ENCODE measurements at places on chromosomes 12 and 14.

GRCh38 chr14:91753501-91754128 lies 21.7 kb upstream of the CATSPERB start:
- no peak for DNase-seq

GRCh38 chr12:103833095-103833775 lies 7.8 kb downstream of the NT5DC3 start:
- peak; percentile 58 for DNase-seq

GRCh38 chr12:117853600-117853999 lies 115.2 kb downstream of the KSR2 start:
- DNase-seq: no peak

- no peak for DNase-seq
These were observed 82.6 kb upstream of the GTF2A1 start for GRCh38 chr14:81303258-81303935.

GRCh38 chr12:106362971-106363370 lies 5.4 kb downstream of the POLR3B start:
- DNase-seq: no peak

DNA sequence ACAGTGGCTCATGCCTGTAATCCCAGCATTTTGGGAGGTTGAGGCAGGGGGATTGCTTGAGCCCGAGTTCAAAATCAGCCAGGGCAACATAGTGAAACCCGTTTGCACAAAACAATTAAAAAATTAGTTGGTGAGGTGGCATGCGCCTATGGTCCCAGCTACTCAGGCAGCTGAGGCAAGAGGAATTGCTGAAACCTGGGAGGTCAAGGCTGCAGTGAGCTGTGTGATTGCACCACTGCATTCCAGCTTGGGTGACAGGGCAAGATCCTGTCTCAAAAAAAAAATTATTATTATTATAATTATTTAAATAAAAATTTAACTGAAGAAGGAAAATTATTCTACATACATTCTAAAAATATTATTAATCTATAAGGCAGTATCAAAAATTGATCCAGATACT lies 164.1 kb downstream of the ITPR2 start:
- no peak for DNase-seq

- no peak for DNase-seq
These were observed 210.4 kb upstream of the SYT10 start for GRCh38 chr12:33649992-33650391.

DNA sequence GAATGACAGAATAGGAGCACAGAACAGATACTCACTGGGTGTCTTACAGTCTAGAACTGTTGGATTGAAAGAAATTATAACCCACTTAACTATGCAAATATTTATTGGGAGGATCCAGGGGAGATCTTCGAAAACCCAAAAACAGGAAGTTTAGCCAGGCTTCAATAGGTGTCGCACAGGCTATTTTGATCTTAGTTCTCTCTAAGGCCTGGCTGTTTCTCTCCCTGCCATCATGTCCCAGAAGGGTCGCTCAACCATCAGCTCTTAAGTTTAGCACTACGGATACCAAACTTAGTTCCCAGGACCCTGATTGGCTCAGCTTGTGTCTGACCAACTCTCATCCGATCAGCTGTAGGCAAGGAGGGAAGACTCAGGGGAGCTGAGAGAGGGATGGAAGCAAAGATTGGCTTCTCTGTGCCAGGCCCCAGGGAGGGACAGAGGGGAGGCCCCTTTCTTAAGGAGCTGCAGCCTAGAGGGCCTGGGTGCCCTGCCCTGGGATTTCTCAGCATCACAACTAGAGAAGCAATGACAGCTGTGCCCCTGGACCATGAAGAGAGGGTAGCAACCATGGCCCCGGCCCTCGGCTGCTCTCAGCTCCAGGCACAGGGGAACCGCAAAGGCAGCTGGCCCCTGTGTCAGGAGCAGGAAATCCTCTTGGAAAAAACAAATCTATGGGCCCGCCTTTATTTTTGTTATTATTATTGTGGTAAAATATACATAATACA lies 13.5 kb downstream of the PHETA1 start:
- no peak for DNase-seq

DNA sequence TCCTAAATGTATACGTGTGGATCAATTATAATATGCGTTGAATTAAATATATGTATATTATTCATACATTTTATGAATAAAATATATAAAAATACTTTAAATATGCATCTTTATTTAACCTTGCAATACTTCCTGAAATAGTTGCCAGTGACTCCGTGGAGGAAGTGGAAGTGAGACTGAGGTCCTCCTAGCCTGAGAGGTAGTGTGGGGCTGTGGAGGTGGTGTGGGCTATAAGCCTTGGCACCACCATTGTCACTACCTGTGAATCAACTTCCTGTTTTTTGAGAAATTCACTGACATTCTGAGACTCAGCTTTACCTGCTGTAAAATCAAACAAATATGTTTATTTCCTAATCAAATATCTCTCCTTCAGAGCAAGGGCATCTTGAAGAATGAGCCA lies 514.2 kb downstream of the VRK1 start:
- DNase-seq: no peak

- no peak for DNase-seq
These were observed 575.2 kb upstream of the MDGA2 start for GRCh38 chr14:48250575-48250974.

GRCh38 chr12:109347589-109347988 lies at the start of gene MYO1H:
MYO1H (plus strand) TSS chr12:109347900; CDS start chr12:109347961, 61 bp downstream.
- DNase-seq: no peak

GRCh38 chr12:11106288-11106687 lies 14.2 kb upstream of the TAS2R43 start:
- DNase-seq: no peak

DNA sequence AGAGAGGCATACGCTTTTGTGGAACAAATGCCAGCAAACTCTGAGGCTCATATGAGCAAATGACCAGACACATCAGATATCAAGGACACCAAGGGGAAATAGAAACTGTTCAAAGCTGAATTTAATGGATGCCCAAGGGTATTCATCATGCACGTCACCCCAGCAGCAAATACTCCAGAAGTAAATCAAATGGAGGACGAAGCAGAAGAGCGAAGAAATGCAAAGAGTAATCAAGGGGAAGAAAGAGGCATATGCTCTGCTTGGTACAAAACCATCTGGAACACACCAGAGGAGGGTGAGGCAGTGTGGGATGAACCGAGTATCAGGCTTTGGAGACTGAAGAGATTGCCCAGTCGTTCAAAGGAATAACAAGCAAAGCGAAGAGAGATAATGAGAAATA lies 232.6 kb upstream of the EGLN3 start:
- no peak for DNase-seq

- no peak for DNase-seq
These were observed 26.2 kb downstream of the SLC4A8 start for GRCh38 chr12:51450806-51451205.

DNA sequence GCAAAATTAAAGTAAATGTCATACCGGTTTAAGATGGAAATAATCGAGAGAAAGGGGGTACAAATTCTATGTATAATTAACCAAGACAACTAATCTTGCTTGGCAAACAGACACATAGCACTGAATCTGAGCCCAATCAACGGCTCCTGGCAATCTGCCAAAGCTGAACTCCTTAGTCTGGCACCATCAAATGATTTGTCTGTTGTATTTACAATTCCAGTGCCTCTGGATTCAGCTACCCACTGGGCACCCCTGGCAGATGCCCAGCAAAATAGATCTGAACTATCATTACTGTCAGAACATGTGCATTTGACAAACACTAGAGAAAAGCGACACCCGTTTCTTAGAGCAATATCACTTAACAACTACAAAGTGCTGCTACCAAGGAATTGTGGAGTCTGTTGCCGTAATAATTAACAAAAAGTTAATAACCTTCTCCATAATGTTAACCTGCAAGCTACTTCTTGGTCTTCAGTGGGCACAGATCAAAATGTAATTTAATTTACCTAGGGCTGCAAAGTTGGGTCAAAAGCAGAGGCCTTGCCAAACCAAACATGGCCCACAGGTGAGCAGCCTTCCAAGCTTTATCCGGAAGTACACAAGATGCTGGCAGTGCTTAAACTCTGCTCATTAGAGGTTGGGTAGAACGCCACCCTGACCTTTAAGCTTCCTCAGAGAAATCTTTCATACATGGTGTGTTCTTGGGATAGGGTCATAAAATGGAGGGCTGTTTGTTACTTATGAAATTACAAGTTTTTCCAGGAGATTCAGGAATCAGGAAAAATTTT lies 7.6 kb downstream of the EGLN3 start:
- DNase-seq: no peak

- peak; percentile 97 for DNase-seq
These were observed at the start of gene KRT80 for GRCh38 chr12:52191841-52192791. KRT80 (minus strand) TSS chr12:52192014; CDS start chr12:52191902, 112 bp downstream.

GRCh38 chr12:95182868-95183415 lies 34.3 kb downstream of the FGD6 start:
- peak; percentile 38 for DNase-seq

- DNase-seq: no peak
These were observed 11.8 kb upstream of the CEBPE start for GRCh38 chr14:23130871-23131270.

GRCh38 chr14:63717702-63718101 lies 10.2 kb downstream of the SGPP1 start:
- DNase-seq: peak; percentile 10

GRCh38 chr12:84772281-84772680 lies 140.3 kb downstream of the SLC6A15 start:
- DNase-seq: peak; percentile 32

- no peak for DNase-seq
These were observed 5.8 kb downstream of the SLC48A1 start for GRCh38 chr12:47778881-47779280.

GRCh38 chr14:104448721-104449120 lies 130.8 kb upstream of the C14orf180 start:
- DNase-seq: no peak

DNA sequence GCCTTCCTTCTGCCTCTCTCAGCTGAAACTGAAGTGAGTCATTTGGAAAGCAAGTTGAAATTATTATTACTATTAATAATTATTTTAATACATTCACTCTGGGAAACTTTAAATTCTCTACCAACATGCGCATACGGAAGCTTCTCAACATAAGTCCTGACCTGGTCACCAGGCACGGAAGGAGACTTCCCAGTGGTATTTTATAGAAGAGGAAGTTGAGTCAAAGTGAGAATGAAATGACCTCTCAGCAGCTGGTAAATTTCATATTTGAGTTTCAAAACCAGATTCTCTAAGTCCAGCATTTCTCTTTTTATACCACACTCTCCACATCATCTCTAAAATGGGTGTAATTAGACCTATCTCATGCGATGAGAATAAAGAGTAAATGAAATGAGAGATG lies 747.4 kb downstream of the VRK1 start:
- DNase-seq: no peak

- no peak for DNase-seq
These were observed 390.6 kb downstream of the PAWR start for GRCh38 chr12:79300199-79300568.

DNA sequence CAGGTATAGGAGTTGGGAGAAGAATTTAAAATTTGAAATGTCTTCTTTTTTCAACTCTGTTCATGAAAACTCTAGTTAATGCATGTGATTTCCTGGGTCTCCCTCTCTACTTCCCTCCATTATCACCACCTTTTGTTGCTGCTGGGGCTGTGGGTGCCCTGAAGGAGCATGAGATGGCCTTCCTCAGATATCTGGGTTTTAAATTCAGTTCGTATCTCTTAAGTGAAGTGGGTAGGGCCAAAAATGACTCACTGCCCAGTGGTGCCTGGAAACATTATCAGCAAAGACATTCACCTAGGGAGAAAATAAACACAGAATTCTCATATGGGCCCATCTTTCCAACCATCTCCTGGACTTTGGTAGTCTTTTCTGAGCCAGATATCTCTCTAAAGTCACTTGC lies 234.9 kb upstream of the PLEKHG7 start:
- DNase-seq: no peak

DNA sequence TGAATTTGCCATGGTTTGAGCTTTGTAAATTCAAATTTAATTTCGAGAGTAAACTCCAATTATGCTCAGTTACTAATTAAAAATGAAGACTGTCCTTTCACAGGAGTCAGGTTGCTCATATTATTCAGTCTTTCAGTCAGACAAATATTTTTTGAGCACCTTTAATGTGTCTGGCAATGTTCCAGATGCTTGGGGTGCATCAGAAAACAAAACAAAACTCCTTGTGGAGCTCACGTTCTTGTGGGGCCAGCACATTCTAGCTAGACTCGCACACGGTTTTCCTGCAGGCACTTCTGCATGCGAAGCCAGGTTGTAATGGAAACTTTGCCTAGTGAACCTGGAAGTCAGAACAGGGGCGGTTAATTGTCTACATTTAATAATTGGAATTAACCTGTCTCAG lies 64.0 kb upstream of the ATF1 start:
- DNase-seq: no peak

GRCh38 chr12:31323391-31324115 lies 2.4 kb downstream of the SINHCAF start:
- no peak for DNase-seq

- no peak for DNase-seq
These were observed 56.3 kb upstream of the DAAM1 start for GRCh38 chr14:59131938-59132795.

GRCh38 chr14:75213172-75213571 lies 36.8 kb upstream of the TMED10 start:
- no peak for DNase-seq

DNA sequence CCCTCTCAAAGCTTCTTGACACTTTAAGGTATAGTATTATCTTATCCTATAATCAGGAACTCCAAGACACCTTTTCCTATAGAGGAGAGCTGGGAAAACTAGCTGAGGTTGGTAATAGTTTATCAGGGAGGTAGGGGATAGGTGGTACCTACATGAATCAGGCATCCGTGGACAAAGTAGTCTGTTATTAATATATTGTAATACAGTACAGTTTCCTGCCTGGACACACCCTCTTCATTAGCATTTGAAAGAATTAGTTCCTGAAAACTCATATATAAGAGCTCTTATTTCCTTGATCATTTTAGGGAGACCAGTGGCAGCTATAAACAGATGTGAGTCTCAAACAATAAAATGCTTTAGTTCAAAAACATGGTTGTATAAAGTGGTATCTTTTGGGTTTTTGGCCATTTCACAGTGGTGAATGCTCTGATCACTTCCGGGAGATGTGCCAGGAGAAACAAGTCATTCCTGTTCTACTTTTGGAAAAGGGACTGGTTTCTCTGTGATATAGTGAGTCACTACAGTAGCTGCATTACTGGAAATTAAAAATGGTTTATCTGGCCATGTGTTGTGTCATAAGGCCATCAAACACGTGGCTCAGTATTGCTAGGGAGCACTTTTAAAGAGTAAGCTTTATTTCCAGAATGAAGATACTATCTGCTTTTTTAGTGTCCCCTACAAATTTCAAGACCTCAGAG lies 98.1 kb downstream of the KLRB1 start:
- no peak for DNase-seq

GRCh38 chr14:105858676-105859025 lies 332.3 kb downstream of the TMEM121 start:
- DNase-seq: no peak
